T-helper 2 cell treated with Interferon-gamma antibody and Interleukin-4, amounts not matched to agents 5 μg/mL and 100 μg/mL, for 36 hours (primary cell): ENCODE measurements at places on chromosomes 7 and 10.

- H3K4me3 ChIP-seq, result no peak overlapping the region
- H3K27ac ChIP-seq, result no peak overlapping the region
- H3K27me3 ChIP-seq, result no peaks in the 10 kb centered on the region
- no peaks in the 10 kb centered on the region for H3K36me3 ChIP-seq
Observed at GRCh38 chr7:105439174-105439893, 50.6 kb upstream of the SRPK2 start.

DNA sequence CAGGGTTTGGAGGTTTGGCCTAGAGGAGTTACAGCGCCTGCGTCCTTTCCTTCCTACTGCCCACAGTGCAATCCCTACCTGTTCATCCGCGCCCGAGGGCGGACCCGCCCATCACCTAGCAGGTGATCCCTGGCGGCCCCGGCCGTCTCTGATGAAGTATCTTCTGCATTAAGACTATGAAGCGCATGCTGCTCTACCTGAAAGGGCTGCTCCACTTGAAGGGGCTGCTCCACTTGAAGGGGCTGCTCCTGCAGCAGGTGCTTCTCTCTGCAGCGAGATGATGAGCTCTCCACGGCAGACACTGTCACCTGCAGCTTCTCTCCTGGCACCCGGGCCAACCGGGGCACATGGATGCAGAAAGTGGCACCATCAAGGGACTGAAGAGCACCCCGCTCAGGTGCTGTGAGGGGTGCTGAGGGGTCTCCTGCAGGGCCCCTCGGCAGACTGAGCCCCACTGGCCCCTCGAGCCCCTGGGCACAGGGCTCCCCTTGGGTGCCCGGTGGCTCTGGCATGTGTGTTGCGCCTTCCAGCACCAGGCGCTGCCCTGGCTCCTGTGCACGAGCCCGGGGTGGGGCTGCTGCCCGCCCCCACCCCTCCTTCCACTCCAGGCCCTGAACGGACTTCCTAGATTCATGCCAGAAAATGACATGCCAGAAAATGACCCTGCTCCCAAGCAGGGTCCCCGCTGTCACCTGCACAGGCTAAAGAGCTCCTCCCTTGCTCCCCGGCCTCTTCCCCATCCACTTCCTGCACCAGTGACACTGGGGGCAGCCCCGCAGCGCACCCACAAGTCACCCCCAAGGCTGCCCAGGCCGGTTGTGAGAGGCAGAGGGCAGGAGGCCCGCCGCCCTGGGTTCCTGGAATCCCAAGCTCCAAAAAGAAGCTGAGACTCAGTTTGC, 29.4 kb downstream of the WDR86 start:
- H3K4me1 ChIP-seq, result peaks cover 4% of the 10 kb centered on the region
- peaks cover 12% of the 10 kb centered on the region for H3K36me3 ChIP-seq
- H3K27ac ChIP-seq, result no peak overlapping the region
- peak overlapping the region; percentile 1 for H3K4me3 ChIP-seq
- peaks cover 31% of the 10 kb centered on the region for H3K27me3 ChIP-seq

GRCh38 chr7:155482511-155483183, 24.7 kb downstream of the EN2 start:
- H3K4me3 ChIP-seq, result no peak overlapping the region
- H3K27me3 ChIP-seq, result peaks cover 35% of the 10 kb centered on the region
- peaks cover 8% of the 10 kb centered on the region for H3K4me1 ChIP-seq
- no peak for DNase-seq
- peak overlapping the region; percentile 6 for H3K27ac ChIP-seq

- no peak for DNase-seq
- no peak overlapping the region for H3K4me3 ChIP-seq
- H3K4me1 ChIP-seq, result no peaks in the 10 kb centered on the region
Observed at GRCh38 chr7:153084278-153084677, 324.7 kb downstream of the ACTR3B start.

GRCh38 chr7:78769481-78770101, 683.9 kb downstream of the MAGI2 start:
- DNase-seq, result no peak
- H3K27ac ChIP-seq, result no peak overlapping the region
- H3K36me3 ChIP-seq, result no peaks in the 10 kb centered on the region
- H3K4me1 ChIP-seq, result no peaks in the 10 kb centered on the region

GRCh38 chr10:110512461-110513187, 14.9 kb downstream of the DUSP5 start:
- no peak overlapping the region for H3K4me3 ChIP-seq
- peaks cover 73% of the 10 kb centered on the region for H3K36me3 ChIP-seq
- no peaks in the 10 kb centered on the region for H3K27me3 ChIP-seq
- peaks cover 23% of the 10 kb centered on the region for H3K4me1 ChIP-seq

GRCh38 chr10:103836861-103837260, 18.5 kb downstream of the SH3PXD2A start:
- DNase-seq, result no peak
- H3K4me3 ChIP-seq, result no peak overlapping the region
- H3K36me3 ChIP-seq, result no peaks in the 10 kb centered on the region
- H3K27me3 ChIP-seq, result peaks cover 5% of the 10 kb centered on the region
- H3K4me1 ChIP-seq, result no peaks in the 10 kb centered on the region

- DNase-seq, result no peak
- no peaks in the 10 kb centered on the region for H3K36me3 ChIP-seq
- peaks cover 6% of the 10 kb centered on the region for H3K4me1 ChIP-seq
- peaks cover 19% of the 10 kb centered on the region for H3K27me3 ChIP-seq
- no peak overlapping the region for H3K27ac ChIP-seq
- no peak overlapping the region for H3K4me3 ChIP-seq
Observed at GRCh38 chr7:43454936-43455518, 127.9 kb upstream of the STK17A start.

- H3K36me3 ChIP-seq, result no peaks in the 10 kb centered on the region
- DNase-seq, result no peak
- no peak overlapping the region for H3K27ac ChIP-seq
- H3K4me3 ChIP-seq, result no peak overlapping the region
- H3K27me3 ChIP-seq, result peaks cover 15% of the 10 kb centered on the region
Observed at GRCh38 chr7:127504715-127505114, 80.7 kb downstream of the GCC1 start.

- peaks cover 39% of the 10 kb centered on the region for H3K4me1 ChIP-seq
- H3K27me3 ChIP-seq, result no peaks in the 10 kb centered on the region
Observed at GRCh38 chr7:128406314-128407232, 3.2 kb downstream of the IMPDH1 start.

DNA sequence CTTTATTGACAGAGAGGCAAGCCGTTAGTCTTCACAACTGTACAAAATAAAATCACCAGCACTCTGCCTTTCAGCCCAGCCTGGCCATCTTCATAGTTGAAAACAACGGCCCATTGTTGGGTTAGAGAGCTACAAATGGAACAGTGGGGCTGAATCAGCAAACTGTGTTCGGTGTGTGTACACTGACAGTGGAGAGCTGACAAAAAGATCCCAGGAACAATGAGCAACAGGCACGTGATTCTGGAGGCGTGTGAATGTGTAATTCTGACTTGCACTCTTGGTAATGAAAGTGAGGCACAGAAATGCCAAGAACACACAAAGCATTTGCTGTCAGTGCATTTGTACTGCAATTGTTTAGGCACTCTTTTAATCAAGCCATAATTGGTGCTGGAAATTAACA, 303.7 kb downstream of the WDR11 start:
- no peak overlapping the region for H3K4me3 ChIP-seq
- no peaks in the 10 kb centered on the region for H3K4me1 ChIP-seq
- no peak overlapping the region for H3K27ac ChIP-seq
- DNase-seq, result no peak
- H3K36me3 ChIP-seq, result no peaks in the 10 kb centered on the region

GRCh38 chr10:92747600-92747999, 57.8 kb downstream of the HHEX start:
- peaks cover 26% of the 10 kb centered on the region for H3K27me3 ChIP-seq
- DNase-seq, result no peak

DNA sequence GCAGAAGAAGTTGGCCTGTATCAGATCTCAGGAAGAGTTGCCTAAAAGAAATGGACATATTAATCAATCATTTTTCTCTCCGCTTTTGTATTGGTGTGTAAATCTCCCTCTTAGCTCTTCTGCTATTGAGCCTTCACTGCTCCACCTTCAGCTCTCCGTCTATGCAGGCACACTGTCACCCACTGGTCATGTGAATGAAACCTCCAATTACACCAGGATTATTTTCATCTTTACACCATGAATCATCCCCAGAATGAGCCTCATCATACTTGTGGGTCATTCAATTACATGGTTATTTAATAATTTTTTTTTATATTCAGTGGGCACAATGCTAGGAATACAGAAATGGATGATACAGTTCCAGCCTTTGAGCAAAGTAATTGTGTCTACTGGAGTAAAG, 92.6 kb downstream of the LRRC4 start:
- peaks cover 3% of the 10 kb centered on the region for H3K36me3 ChIP-seq
- H3K4me1 ChIP-seq, result no peaks in the 10 kb centered on the region
- DNase-seq, result no peak
- no peak overlapping the region for H3K4me3 ChIP-seq

GRCh38 chr7:156963472-156963871, 14.0 kb downstream of the NOM1 start:
- H3K4me3 ChIP-seq, result no peak overlapping the region
- no peaks in the 10 kb centered on the region for H3K4me1 ChIP-seq

DNA sequence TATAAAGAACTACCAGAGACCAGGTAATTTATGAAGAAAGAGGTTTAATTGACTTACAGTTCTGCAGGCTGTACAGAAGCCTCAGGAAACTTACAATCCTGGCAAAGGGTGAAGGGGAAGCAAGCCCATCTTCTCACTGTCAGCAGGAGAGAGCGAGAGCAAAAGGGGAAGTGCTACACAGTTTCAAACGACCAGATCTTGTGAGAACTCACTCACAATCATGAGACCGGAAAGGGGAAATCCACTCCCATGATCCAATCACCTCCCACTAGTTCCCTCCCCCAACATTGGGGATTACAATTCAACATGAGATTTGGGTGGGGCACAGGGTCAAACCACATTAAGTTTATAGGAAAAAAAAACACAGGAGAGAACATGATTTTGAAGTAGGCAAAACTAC, 222.1 kb upstream of the SHH start:
- no peak for DNase-seq
- peaks cover 2% of the 10 kb centered on the region for H3K27me3 ChIP-seq
- no peaks in the 10 kb centered on the region for H3K36me3 ChIP-seq

DNA sequence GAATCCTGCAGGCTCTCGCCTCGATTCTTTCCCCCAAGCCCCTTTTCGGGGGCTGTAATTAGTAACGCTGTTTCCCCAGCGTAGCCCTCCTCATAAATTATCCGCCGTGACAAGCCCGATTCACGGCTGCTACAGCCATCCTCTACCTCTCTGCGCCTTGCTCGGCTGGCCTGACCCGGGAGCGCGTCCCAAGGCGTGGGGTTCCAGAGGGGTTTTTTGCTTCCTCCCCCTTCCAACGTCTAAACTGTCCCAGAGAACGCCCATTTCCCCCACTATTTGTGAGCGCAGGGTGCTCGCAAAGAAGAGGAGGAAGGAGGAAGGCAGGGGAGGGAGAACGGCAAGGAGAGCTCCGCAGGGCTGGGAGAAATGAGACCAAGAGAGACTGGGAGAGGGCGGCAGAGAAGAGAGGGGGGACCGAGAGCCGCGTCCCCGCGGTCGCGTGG, 880 bp downstream of the HOXA5 start:
- H3K36me3 ChIP-seq, result no peaks in the 10 kb centered on the region
- H3K4me3 ChIP-seq, result no peak overlapping the region
- no peak overlapping the region for H3K27ac ChIP-seq
- H3K27me3 ChIP-seq, result peaks cover 22% of the 10 kb centered on the region
- no peak for DNase-seq

GRCh38 chr10:96448021-96448457, 65.7 kb downstream of the TLL2 start:
- DNase-seq, result no peak
- no peaks in the 10 kb centered on the region for H3K4me1 ChIP-seq
- no peaks in the 10 kb centered on the region for H3K27me3 ChIP-seq

DNA sequence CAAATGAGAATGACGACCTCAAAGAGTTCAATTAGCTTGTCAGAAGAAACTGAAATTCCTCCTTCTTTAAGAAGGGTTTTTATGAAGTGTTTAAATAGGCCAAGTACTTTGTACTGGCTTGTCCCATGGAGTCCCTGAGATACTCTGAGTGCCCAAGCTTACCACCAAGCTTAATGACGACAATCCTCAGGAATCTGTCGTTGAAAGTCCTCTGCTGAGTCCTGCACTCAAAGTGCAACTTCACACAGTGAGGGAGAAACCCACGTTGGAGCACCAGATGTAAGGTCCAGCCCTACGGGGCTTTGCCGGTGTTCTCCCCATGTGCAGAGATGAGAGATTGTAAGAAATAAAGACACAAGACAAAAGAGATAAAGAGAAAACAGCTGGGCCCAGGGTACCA, 42.8 kb upstream of the AKR1C2 start:
- no peaks in the 10 kb centered on the region for H3K27me3 ChIP-seq
- no peak overlapping the region for H3K27ac ChIP-seq
- no peak overlapping the region for H3K4me3 ChIP-seq
- no peaks in the 10 kb centered on the region for H3K4me1 ChIP-seq
- no peak for DNase-seq
- H3K36me3 ChIP-seq, result no peaks in the 10 kb centered on the region

DNA sequence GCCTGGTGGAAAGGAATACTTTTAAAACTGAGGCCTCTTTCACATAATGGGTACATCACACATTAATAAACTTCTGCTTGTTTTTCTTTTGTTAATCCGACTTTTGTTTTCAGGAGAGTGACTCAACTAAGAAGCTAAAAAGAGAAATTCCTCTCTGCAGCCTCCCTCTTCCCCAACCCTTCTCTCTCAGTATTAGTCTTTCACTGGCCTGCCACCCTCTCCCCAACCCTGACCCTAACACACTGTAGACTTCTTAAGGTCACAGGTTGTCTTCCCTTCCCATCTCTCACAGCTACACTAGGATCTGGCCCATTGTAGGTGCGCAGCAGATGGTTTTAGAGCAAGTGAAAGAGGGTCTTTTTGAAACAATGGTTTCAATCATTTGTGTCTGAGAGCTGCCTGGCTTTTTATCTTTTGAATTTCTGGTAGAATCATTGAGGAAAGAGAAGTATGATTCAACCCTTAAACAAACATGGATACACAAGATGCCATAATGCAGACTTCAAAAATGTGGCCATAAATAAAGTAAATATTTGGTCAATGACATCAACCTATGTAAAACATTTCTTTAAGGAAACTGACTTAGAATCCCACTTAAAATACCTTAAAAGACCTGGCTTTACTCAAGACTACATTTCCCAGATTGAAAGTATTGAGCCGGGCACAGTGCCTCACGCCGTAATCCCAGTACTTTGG, 17.9 kb upstream of the FFAR4 start:
- no peak overlapping the region for H3K4me3 ChIP-seq
- H3K36me3 ChIP-seq, result no peaks in the 10 kb centered on the region
- DNase-seq, result no peak
- no peaks in the 10 kb centered on the region for H3K4me1 ChIP-seq

- peak overlapping the region; percentile 89 for H3K4me3 ChIP-seq
- H3K27ac ChIP-seq, result peak overlapping the region; percentile 75
- H3K4me1 ChIP-seq, result peaks cover 36% of the 10 kb centered on the region
- peaks cover 10% of the 10 kb centered on the region for H3K27me3 ChIP-seq
Observed at GRCh38 chr10:130137090-130137448, 878 bp downstream of the GLRX3 start.

DNA sequence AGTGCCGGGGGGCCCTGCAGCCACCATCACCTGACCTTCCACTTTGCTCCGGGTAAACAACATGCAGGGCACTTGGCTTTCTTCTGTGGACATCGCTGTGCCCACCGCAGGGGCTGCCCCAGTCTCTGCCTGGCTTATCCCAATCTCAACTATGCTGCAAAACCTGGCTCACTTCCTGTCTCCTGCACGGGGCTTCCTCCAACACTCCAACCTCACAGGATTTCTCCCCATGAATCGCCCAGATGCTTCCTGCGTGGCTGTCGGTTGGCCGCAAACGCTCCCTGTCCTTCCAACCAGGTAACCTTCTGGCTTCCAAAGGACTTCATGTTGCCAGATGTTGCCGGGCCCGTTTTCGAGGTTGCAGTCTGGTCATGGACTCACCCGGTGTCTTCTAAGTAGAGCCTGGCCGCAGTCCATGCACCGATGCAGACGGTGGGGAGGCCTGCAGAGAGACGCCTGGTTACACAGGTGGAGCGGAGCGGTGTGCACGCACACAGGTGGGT, 109.0 kb downstream of the VIPR2 start:
- DNase-seq, result no peak
- H3K27ac ChIP-seq, result no peak overlapping the region
- H3K4me1 ChIP-seq, result peaks cover 5% of the 10 kb centered on the region
- peaks cover 10% of the 10 kb centered on the region for H3K27me3 ChIP-seq
- no peaks in the 10 kb centered on the region for H3K36me3 ChIP-seq
